ENCODE measurements at places on chromosomes 2 and 18. TPM values are rescaled to one million over a fixed set of nuclear protein-coding genes. Genes with fewer than 3 reads are reported as not detected.

The DYSF gene
- 49.2 TPM for total RNA-seq

The DSG4 gene
- not detected for total RNA-seq

DNA sequence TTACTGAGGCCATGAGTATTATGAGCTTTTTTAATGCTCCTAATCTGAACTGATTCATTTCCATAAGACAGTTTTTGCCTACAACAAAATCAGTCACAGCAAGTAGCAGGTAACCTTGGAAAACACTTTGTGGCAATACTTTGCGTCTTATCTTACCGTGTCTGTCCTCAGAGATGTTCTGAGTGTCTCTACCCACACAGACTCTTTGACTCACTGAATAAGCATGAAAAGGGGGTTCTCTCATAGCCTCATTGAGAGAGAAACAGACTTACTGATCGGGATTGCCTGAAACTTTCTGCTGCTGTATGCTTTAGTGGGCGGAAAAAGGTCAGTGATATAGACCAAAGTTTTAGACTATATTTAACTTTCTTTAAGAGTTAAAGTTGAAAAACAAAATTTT lies 92.6 kb downstream of the MYL12B start:
- DNase-seq, result no peak

- DNase-seq, result no peak
Observed at GRCh38 chr2:48829036-48829435, 73.5 kb upstream of the LHCGR start.

DNA sequence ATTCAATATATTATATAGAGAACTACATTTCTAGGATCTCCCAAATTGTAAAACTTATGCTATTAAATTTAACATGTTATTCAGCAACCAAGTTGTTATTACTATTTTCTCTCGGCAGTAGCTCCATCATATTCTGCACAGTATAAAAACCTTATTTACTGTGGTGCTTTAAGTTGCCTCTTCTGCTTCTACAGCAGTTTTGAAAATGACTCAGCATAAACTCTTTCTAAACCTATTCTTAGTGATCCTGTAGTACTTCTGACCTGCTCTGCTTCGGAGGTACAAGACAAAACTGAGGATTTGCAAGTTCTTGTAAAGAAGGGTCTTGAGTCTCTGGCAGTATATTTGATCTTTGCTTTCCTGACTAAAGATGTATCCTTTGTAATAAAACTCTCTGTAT lies 567.2 kb downstream of the TMX3 start:
- no peak for DNase-seq

DNA sequence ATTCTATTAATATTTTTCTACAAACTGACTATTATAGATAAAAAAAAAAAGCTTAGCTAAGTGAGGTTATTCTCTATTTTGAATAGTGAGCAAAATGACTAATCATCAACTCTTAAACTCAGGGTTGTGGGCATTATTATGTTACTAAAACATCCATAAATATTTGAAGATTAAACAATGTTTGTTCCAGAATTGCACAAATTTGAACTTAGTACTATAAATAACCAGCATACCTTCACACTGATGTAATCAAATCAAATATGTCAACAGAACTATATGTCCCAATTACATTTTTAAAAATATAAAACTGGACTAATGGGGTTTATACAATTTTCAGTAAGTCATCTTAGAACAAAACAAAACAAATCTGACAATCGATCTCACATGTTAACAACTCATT lies 800.9 kb downstream of the LRP1B start:
- DNase-seq, result no peak

GRCh38 chr2:23617811-23618215 lies 232.8 kb downstream of the KLHL29 start:
- DNase-seq, result no peak

DNA sequence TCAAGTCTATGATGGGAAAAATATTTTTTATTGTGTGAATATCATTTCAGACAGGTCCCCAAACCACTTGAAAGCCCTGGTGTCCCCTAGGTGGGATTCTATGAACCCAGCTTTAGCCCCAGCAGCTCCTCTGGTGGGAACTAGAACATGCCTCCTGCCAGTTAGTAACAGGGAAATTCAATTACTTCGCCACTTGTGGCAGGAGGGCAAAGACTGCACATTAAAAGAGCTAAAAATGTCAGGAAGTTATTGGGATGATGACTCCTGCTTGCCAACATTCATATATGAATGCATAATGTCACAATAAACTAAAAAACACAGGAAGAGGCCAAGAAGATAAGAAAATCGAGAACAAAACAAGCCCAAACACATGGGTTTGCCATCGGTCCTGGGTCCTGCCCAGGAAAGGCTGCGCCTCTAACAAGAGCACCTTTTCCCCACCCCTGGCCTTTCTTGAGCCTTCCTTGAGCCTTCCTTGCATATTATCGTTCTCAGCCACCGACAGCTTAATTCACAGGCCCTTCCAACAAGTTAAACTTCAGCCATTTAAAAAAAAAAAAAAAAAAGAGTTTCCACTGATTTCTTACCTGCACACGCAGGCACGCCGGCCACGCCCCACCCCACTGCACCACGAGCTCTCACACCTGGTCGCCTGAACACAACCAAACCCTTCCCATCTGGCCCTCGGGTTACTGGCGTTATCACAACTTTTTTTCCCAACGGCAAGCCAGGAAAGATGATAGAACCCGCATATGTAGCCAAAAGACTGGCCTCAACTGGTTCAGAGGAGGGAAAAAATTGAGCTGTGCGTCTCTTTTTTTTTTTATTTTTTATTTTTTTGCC lies 23.4 kb downstream of the BCL11A start:
- DNase-seq, result no peak

GRCh38 chr2:190674966-190675650 lies 26.2 kb downstream of the NAB1 start:
- no peak for DNase-seq

DNA sequence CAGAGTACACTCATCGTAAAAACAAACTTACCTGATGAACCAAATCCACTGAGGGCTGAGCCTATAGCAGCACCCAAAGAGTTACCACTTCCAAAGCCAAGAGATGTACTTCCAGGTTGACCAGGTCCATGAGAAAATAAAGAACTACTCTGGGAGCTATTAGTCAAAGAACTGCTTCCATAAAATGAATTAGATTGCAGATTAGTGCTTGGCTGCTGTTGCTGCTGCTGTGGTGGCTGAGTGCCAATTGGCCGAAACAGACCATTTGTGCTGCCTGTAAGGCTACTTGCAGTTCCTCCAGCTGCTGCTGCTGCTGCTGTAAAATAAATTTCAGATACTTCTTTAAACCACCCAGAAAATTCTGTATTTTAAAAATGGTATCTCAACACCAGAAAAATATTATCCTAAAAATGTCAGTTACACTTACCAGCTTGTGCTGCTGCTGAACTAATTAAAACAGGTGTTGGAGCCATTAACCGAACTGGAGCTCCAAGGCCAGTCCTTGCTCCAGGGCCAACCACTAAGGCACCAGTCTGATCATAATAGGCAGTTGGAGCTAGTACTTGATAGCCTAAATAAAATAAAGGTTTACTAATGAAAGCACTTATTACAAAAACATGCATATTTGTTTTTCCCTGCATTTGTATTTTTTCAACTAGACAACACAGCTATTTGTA lies 58.1 kb upstream of the SDC1 start:
- DNase-seq, result peak; percentile 82
